Parietal lobe (tissue), 2 donors: ENCODE measurements at places on chromosomes 13 and 19. TPM values are rescaled to one million over a fixed set of nuclear protein-coding genes. Genes with fewer than 3 reads are reported as not detected.

PTH2 gene
- not detected for total RNA-seq

SYT5 gene
- 47.9 TPM for total RNA-seq

ZNF175 gene
- 11.6 TPM for total RNA-seq

OVOL3 gene
- not detected for total RNA-seq
